LoVo (cell line): ENCODE measurements at places on chromosomes 3 and 15.
A peak's percentile ranks its signal among the peaks of the same experiment; 100 is the strongest.

DNA sequence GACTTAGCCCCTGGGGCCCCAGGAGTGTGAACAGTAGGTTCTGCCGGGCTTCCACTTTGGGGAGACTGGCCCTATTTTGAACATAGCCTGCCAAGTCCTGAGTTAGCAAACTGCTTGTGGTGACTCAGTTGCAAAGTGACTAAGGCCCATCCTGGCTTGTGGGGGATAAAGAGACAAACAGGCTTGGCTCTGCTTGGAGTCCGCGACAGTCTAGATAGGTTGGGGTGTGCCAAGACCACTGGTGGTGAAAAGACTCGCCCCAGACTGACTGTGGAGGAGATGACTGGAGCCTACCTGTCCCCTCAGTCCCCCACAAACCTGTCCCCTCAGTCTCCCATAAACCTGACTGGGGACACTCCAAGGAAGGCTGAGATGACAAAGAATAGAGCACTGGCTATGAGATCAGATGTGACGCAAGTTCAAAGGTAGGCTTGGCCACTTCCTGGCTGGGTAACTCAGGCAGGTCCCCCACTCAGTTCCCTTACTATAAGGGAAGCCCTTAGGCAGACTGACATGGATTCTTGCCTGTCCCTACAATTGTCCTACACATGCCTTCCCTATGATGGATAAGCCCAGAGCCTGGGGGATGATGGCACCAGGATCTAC is 4.3 kb downstream of the DNASE1L3 start:
- no peak for DNase-seq

DNA sequence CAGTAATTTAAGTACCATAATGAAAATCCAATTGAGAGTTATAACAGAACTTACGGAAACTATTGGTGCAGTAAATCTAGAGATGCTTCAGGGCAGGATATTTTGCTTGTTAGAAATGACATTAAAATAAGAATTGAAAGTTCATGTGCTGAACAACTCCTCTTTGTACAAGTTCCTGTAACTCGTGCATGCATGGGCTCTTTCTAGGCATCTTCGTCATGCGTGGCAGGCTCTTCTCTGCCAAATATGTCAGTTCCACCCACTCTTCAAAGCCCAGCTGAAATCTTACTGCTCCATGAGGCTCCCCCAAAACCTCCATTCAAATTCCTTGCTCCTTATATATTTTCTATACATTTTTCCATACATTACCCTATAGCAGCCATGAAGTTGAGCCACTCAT is 48.7 kb downstream of the FBN1 start:
- DNase-seq, result no peak

GRCh38 chr3:56940976-56941375 is 119.5 kb upstream of the SPATA12 start:
- DNase-seq, result no peak

- DNase-seq, result no peak
Observed at GRCh38 chr15:42723068-42723467, 13.9 kb downstream of the CDAN1 start.

DNA sequence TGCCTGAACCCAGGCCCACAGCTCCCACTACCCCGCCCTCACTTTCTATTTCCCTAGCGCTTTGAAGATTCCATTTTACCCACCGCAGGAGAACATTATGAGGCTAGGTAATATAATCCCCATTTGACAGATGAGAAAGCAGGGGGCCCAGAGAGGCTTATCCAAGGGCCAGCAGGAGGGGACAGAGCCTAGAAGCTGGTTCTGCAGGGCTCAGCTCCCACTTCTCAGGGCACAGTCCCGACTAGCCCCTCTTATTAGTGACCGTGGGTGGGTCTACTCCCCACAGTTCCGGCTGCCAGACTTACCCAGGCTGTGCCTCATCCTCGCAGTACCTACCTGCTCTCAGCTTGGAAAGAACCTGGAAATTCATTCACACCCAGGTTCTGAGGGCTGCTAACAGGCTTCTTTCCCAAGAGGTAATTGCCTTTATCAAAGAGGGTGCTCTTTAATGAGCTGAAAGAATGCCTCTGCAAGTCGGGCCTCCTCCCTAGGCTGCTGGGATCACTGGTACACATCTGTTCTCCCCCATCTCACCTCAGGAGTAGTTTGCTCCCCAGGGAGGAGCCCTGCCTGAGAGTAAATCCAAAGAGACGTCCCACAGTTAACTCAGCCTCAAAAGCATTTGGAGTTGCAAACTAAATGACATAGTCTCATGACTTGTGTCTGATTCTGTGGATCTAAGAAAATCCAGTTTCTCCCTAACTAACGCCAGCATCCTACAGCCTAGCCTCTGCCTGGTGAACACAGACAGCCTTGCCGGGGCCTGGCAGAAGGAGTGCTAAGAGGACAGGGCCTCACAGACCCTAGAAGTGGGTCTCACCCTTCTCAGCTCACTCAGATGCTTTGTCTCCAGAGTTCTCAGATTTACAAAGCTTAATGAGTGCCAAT is 125.0 kb downstream of the CHSY1 start:
- no peak for DNase-seq

DNA sequence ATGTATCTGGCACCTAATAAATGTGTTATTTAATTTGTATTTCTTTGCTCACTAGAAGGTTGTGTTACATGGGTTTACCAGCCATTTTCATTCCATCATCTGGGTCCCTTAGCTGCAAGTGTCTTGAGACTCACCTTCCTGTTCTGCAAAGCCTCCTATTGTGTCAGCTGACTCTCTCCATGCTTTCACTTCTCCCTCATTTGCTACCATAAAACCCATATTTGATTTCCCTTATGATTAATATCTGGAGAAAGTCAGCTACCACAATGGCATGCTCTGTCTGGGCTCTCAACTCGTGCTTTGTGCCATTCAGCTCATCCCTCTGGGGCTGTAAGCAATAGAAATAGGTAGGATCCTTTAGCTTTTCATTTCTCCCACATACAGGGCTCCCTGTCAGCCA is 79.5 kb upstream of the EIF1B start:
- DNase-seq, result no peak

- DNase-seq, result no peak
Observed at GRCh38 chr3:186264608-186265400, 97.2 kb downstream of the DGKG start.

DNA sequence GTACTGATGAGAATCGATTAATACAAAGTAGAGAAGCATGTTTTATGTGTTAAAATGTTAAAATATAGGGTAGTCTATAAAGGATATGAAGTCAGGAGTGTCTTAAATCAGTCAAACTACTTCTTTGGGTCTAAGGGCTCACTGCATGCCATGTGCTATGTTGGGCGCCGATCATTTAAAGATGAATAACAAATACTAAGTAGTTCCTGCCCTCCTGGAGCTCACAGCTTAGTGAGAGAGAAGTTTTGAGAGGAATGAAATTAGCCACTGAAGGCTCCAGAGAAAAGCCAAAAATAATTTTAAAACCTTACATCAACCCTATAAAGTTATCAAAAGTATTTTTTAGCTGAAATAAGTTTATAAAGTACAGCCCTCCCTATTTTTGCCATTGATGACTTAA is 44.5 kb downstream of the BLM start:
- no peak for DNase-seq

- DNase-seq, result no peak
Observed at GRCh38 chr3:183870563-183870962, 14.1 kb downstream of the PARL start.

- no peak for DNase-seq
Observed at GRCh38 chr3:135905058-135905724, 60.3 kb upstream of the PPP2R3A start.

GRCh38 chr3:12952343-12953200 is 111.2 kb upstream of the RPL32 start:
- DNase-seq, result no peak

- no peak for DNase-seq
Observed at GRCh38 chr3:186079925-186080324, 29.0 kb downstream of the ETV5 start.

- no peak for DNase-seq
Observed at GRCh38 chr3:157063926-157064325, 96.0 kb downstream of the CCNL1 start.

GRCh38 chr3:57961828-57962447 is 46.3 kb upstream of the FLNB start:
- no peak for DNase-seq

DNA sequence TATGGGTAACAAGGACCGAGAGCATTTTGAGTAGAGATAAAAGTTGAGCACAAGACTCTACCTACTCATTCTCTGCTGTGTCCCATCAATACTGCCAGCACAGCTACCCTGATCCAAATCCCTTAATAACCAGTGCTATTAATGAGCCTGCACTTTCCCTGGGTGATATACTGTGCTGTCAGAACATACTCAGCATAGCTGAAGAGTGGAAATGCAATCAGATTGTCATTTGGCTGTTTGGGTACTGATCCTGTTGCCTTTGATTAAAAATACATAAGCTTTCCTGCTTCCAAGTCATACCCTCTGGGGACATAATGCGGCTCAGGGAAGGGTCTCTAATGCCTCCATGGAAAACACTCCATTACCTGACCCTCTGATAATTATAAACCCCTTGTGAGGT is 917.5 kb downstream of the SQOR start:
- no peak for DNase-seq

GRCh38 chr15:39752991-39753390 is 29.6 kb downstream of the FSIP1 start:
- no peak for DNase-seq

DNA sequence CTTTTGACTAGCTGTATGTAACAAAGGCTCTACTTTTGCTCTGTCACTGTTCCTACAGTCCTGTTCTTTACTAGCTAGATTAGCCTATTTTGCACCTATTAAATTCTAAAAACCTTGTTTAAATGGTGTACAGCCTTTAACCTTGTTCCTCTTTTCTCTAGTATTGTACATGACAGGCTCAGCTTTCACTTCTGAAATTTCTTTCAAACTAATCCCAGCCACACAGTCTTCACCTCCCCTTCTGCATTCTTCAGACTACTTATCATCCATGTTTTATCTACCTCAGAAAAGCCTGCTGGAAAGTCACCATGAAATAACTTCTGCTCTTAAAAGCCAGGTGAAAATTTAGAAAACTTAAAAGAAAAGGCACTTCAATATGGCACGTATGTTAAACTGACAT is 122.4 kb downstream of the NECTIN3 start:
- DNase-seq, result no peak

DNA sequence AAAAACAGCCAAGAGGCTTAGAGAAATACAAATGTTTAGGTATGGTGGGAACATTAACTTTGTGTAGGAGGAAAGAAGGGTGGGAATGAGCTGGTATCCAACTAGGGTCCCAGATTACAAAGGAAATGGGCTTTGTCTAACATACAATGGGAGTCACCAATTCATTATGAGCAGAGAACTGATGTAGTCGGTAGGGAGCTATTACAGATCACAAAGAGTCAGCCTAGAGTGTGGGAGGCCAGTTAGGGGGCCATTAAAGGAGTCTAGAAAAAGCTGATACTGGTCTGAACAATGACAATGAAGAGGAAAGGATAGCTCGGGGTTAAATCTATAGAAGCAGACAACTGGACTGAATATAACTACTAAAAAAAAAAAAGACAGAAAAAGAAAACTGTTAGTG is 15.5 kb downstream of the ANO10 start:
- DNase-seq, result no peak

- DNase-seq, result peak; percentile 68
Observed at GRCh38 chr3:48507256-48508061, 3.5 kb upstream of the SHISA5 start.

GRCh38 chr15:66294157-66294931 is 976 bp downstream of the DIS3L start:
- DNase-seq, result peak; percentile 52

DNA sequence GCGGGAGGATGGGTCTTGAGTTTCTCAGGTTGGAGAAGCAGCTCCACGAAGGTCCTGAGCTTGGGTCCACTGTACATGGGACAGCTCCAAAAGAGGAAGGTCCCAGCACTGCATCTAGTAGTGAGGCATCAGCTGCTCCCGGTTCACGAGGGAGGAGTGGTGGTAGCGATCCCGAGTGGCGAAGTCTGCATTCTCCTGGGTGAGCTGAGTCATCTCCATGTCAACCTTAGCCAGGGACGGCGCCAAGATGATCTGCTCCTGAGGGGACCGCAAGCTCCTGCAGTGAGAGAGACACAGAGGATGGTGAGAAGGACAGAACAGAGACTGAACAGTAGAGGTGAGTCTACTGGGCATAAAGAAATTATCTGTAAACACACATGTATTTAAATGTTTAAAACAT is 28.0 kb upstream of the HEG1 start:
- DNase-seq, result no peak

GRCh38 chr3:74443102-74443501 is 171.4 kb downstream of the CNTN3 start:
- DNase-seq, result no peak

GRCh38 chr3:185090811-185091210 is 62.0 kb downstream of the C3orf70 start:
- DNase-seq, result no peak

DNA sequence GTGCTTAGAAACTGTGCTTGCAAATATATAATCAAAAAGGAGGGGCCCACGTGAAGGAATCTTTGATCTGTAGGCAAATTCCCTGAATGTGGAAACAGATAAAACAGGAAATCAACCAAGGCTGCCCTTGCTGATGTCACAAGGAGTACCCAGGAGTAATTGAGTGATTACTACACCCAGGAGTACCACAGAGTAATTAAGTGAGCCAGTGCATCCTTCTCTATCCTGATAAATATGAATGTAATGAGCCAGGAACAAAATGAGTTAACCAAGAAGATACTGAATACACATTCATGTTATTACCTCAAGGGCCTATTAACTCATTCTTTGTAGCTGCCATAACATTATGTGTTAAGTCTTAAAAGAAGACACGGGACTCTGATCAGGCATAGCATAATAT is 87.3 kb upstream of the POU1F1 start:
- no peak for DNase-seq

DNA sequence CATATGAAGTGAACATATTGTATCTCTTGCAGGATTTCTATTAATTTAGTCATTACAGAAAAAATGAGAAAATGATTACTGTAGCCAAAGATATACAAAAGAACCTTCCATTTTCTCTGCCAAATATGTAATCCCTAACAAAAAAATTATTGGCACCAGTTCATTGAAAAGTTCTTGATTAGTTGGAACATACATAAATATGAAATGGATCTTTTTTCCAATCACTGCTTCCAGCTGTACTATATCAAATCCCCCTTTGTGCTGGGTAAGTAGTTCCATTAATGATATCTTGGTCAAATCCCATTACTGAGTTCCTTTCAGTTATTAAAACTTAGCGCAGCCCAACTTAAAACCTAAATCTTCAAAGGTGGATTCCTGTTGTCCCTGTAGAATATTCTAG is 263.8 kb downstream of the SLC9A9 start:
- no peak for DNase-seq

GRCh38 chr3:111975131-111975530 is 3.7 kb upstream of the ABHD10 start:
- no peak for DNase-seq

DNA sequence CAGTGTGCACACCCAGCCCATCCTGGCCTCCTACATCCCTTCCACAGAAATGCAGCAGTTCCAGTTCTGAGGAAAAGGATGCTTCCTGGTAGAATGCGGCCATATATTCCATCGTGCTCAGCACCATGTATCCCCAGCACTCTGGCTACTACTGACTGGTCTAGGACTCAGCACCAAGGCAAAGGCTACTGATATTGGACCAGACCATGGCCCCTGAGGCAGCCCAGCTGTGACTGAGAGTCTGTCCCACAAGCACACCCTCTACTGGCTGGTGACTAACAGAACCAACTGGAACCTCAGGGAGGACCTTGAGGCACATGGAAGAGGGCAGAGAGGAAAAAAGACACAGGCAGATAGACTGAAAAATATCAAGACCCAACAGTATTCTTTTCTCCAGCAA is 30.0 kb downstream of the TARS3 start:
- DNase-seq, result no peak
